ENCODE measurements at places on chromosomes 5 and 9.
A peak's percentile ranks its signal among the peaks of the same experiment; 100 is the strongest.

- DNase-seq = no peak
Measured at GRCh38 chr9:13089666-13090065, 189.8 kb downstream of the MPDZ start.

GRCh38 chr9:16925426-16925825 lies 55.0 kb upstream of the BNC2 start:
- DNase-seq = no peak

DNA sequence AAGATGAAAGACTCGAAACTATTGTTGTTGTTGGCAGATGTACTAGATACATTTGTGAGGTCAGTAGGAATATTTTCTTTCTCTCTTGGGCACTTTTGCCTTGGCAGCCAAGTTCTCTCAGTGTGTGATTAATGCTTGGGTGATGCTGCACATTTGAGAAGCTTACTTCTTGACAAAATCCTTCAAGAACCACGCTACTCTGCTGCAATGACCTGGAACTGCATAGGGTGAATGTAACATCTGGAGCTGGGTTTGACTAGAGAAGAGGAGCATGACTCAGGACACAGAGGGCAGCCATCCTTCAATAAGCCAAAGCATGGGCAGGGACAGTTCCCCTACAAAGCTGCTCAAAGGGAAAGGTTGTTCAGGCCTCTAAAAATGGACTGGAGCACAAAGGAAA lies 75.5 kb upstream of the PUM3 start:
- no peak for DNase-seq

DNA sequence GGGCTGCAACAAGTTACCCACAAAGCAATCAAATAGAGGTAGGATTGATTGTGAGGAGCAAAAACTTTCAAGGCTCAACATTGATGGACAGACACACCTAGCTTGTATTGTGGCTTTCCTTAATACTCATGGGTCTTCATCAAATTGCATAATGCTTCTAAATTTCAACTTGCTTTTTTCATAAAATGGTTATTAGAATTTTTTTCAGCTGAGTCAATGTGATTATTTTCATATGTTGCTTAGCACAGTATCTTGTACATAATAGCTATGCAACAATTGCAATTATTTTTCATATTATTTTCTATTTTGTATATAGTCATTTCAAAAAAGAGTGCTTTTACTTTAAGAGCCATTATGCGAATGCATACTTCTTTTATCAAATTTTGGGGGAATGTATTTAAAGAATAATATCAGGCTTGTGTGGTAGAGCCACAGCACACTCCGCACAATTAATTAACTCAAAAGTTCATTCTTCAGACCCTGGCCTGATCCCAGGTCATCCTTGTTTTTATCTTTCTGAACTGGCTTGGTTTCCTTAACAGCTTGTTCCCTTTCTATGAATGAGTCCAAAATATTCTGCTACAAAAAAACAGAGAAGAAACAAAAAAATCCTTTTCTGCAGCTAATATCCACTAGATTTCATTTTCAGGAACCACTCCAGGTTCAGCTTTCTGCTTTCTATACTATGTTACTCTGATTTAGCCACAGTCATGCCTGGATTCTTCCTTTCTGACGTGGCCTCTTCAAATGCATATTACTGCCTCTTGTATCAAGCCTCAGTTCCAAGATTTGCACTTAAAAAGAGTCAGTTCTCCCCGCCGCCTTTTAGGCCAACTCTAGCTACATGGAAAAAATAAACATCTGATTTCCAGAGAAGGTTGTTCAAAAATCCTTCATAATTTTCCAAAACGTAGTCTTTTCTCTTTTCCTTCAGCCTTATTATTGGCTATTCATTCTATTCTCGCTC lies 45.3 kb upstream of the CDH9 start:
- DNase-seq = no peak

- no peak for DNase-seq
Measured at GRCh38 chr5:33892620-33893137, 889 bp upstream of the ADAMTS12 start.

GRCh38 chr5:126464959-126465358 lies 41.8 kb downstream of the GRAMD2B start:
- no peak for DNase-seq

- no peak for DNase-seq
Measured at GRCh38 chr5:131747180-131748105, 49.4 kb downstream of the FNIP1 start.

- DNase-seq = no peak
Measured at GRCh38 chr5:52710310-52710971, 77.3 kb upstream of the ITGA1 start.

- no peak for DNase-seq
Measured at GRCh38 chr5:135986401-135986800, 31.6 kb upstream of the LECT2 start.

DNA sequence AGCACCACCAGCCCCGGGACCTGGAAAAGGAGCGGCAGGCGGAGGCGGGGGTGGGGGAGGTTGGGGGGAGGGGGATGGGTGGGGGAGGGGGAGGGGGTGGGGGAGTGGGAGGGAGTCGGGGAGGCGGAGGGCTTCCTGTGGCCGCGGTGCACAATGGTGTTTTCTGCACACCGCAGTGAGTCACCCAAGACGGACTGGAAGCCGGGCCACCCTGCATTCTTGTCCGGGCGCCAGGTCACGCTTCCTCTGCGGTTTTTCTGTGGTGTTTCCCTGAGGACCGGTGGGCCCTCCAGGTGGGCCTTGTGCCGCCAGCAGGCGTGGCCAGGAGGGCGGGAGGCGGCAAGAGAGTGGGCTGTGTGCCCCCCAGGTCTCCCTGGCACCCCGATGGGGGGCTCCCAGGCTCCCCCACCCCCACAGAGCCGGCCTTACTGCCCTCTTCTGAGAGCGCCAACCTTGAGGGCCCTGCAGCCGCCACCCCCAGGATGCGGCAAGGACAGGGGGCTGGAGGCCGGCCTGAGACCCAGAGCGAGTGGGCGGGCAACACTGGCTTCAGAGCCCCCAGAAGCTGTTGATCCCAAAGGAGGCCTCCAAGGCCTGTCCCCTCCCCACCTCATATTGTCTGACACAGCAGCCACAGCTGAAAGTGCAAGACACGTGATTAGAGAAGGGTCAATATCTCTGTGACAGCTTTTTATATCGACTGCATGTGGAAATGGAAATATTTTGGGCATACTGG lies 11.1 kb downstream of the EXD3 start:
- no peak for DNase-seq

DNA sequence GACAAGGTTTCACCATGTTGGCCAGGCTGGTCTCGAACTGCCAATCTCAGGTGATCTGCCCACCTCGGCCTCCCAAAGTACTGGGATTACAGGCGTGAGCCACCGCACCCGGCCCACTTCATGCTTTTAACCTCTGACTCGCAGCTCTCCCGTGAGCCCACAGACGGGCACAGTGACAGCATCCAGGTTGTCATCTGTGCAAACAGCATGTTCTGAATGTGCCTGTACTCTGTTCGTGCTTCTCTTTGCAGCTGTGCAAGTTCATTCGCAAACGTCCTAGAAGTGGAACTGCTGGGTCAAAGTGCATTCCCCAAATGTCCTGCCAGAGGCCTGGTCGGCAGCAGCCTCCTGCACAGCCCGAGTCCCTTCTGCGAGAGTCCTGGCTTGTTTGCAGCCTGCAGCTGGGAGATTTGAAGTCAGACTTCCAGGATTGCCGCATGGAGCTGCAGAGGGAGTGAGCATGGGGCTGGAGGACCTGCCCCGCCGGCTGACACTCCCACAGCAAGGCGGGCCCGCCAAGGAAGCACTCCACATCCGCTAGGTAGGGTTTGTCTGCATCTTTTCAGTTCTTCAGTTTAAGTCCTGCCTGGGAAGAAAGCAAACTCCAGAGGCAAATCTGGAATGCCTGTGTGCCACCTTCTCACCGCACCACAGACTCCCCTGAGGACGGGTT lies 3.4 kb downstream of the BRD3OS start:
- no peak for DNase-seq

GRCh38 chr5:97839341-97840086 lies 656.5 kb upstream of the RIOK2 start:
- no peak for DNase-seq

DNA sequence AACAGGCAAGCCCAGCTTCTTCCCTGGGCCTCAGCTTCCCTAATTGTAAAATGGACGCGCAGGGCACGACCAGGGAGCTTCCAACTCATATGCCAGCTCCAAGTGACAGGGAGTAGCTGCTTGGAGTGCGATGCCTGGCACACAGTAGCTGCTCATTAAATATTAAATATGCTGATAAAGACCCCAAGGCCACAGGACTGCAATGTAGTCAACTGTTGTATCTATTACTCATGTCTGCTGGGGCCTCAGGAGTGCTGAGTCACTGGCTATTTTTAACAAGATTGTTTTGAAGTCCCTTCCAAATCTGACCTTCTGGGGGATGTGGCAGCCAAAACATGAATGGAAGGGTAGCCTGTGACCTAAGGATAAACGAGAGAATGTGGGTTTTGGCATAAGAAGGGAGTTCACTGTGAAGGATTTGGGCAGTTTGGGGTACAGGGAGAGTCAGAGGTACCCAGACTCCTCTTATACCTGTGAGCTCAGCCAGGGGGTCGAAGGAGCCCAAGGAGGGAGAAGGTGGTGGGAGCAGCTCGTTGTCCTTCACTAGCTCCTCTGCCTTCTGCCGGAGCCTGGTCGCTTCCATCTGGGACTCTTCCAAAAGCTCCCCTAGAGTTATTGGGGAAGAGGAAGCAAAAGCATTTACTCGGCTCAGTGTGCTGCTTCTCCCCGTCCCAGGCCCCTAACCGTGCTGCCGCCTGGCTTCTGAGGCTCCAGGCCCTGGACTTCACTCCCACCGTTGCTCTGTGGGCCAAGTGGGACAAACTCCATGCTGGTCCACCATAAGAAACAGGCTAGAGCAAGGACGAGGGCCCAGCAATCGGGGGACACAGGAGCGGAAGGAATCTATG lies 17.5 kb downstream of the TNIP1 start:
- DNase-seq = no peak

GRCh38 chr5:76718880-76719279 lies 3.0 kb downstream of the F2R start:
- no peak for DNase-seq

DNA sequence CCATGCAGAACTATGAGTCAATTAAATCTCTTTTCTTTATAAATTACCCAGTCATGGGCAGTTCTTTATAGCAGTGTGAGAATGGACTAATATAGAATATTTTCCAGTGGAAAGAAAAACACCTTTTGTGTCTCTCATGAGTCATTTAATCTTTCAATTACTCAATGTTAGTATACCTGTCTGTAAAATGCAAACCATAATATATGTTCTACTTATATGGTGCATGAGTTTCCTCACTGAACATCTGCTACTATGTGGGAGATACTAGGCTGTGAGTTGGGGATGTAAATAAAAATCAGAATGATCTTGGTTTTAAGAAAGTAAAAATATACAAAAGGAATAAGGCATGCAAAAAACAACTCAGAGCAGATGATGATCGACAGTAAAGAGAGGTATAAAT lies 15.0 kb downstream of the CDH10 start:
- DNase-seq = no peak

DNA sequence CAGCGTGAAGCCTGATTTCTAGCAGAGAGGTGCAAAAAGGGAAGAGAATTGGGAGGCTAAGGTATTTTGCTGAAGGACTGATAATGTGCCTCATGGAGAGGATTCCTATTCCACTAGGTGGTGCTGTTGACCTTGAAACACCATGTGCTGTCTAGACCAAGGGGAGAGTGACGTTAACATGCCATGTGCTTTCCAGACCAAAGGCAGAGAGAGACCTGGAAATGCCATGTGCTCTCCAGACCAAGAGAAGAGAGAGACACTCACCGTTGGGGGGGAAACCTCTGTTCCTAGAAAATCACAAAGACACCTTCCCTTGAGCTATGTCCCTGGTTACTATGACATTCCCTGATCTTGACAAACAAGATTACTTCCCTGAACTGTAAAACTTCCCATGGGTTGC lies 286.0 kb upstream of the TUSC1 start:
- DNase-seq = peak; percentile 20

DNA sequence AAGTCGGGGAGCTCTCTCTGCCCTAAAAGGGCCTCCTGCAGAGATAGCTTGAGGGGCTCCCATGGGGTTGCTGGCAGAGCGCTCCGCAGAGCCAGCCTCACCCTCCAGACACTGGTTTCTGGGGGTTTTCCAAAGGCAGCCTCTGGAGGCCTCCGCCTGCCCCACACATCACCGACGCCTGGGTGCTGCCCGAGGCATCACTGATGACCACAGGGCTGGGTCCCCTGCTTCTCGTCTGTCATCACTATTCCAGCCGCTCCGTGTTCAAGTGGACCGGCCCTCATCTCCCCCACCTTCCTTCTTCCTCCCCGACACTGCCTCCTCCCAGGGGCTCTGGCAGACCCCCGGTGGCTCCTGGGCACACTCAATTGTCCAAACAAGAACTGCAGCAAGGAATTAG lies 64.1 kb upstream of the IRX4 start:
- DNase-seq = no peak

- DNase-seq = no peak
Measured at GRCh38 chr5:133278317-133278716, 226.5 kb downstream of the HSPA4 start.

- DNase-seq = no peak
Measured at GRCh38 chr9:80020530-80020929, 448.8 kb downstream of the TLE4 start.

DNA sequence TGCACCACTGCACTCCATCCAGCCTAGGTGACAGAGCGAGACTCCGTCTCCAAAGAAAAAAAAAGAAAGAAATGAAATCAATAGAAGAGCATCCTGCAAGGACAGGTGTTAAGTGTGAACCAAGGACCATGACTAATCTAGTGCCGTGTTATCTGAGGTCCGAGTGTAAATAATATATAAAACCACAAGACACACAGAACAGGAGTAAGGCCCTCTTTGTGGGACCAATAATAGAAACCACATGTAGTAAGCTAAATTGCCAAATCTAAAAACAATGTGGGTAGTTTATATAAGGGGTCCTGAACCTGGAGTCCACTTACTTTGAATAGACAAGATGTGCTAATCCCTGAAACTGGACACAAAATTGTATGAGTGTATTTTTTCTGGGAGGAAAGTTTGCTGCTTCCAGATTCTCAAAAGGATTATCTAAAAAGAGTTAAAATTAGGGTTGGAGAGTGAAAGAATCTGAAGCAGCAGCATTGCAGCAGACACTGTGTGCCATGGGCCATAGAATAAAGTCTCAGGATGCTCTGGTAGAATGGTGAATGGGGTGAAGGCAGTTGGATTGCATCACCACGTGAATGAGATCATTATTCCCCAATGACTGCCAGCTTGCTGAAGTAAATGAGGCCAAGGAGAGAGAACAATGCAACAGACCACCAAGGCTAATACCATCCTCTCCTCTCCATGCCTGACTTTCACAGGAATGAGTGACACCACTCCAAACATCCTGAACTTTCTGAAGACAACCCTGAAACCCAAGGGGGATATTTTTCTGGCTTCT lies 222.7 kb downstream of the DCP2 start:
- no peak for DNase-seq

Data from globus pallidus (tissue), 1 donor.